ENCODE measurements at places on chromosomes 16 and 17. TPM values are rescaled to one million over a fixed set of nuclear protein-coding genes. Genes with fewer than 3 reads are reported as not detected.

- no peak overlapping the region for H3K4me3 ChIP-seq
- no peaks in the 10 kb centered on the region for H3K27me3 ChIP-seq
- no peak for DNase-seq
- no peak overlapping the region for H3K27ac ChIP-seq
Observed at GRCh38 chr16:88613911-88614817, 24.2 kb upstream of the IL17C start.

DNA sequence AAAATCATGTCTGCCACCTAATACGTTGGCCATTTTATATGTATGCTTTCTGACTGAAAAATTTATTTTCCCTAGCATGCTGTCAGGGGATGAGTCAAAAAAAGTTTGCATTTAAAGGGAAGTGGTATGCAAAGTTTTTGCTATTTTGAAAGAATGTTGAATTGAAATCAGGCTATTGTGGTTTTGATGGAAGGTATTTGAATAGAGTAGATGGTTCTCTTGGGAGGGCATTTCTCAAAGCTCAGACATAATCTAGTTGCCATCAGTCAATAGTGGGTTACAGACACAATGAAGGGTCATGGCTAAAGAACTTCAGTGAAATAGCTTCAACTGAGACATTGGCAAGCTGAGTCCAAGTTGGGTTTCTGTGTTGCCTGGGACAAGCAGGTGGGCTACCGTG, 102.4 kb downstream of the MAP2K6 start:
- H3K27me3 ChIP-seq = no peaks in the 10 kb centered on the region
- no peaks in the 10 kb centered on the region for H3K36me3 ChIP-seq
- no peak overlapping the region for H3K4me3 ChIP-seq
- H3K4me1 ChIP-seq = no peaks in the 10 kb centered on the region

The KRT13 gene
- 29.1 TPM for total RNA-seq

GRCh38 chr17:49364119-49364518, 2.1 kb upstream of the ZNF652 start:
- DNase-seq = no peak
- no peak overlapping the region for H3K4me3 ChIP-seq
- H3K27me3 ChIP-seq = no peaks in the 10 kb centered on the region
- H3K4me1 ChIP-seq = peaks cover 26% of the 10 kb centered on the region
- H3K36me3 ChIP-seq = no peaks in the 10 kb centered on the region

The KCNH4 gene
- 0.16 TPM for total RNA-seq

The SLC4A1 gene
- 0.58 TPM for total RNA-seq

DNA sequence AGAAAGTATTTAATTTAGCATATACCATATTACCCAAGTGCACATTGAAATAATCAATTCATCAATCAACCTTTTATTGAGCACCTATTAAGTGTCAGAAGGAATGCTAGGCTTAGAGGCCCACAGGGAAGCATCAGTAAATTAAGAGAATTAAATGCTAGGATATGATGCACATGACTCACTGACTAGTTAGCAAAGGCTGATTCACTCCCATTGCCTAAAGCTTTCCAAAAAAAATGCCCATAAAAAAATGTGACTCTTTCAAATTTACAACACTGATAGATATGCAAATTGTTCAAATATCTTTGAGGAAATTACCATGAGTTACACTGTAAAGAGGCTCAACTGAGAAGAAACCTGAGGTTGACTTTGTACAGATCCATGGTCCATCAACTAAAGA, 883.3 kb downstream of the CDH11 start:
- no peak overlapping the region for H3K4me3 ChIP-seq
- H3K27ac ChIP-seq = no peak overlapping the region
- no peaks in the 10 kb centered on the region for H3K27me3 ChIP-seq
- no peaks in the 10 kb centered on the region for H3K36me3 ChIP-seq
- DNase-seq = no peak

- H3K4me3 ChIP-seq = no peak overlapping the region
- no peaks in the 10 kb centered on the region for H3K36me3 ChIP-seq
- no peak for DNase-seq
- H3K27me3 ChIP-seq = no peaks in the 10 kb centered on the region
- no peak overlapping the region for H3K27ac ChIP-seq
- no peaks in the 10 kb centered on the region for H3K4me1 ChIP-seq
Observed at GRCh38 chr16:24164416-24164815, 91.7 kb upstream of the CACNG3 start.

The EXOC3L1 gene
- total RNA-seq = 16.9 TPM

DNA sequence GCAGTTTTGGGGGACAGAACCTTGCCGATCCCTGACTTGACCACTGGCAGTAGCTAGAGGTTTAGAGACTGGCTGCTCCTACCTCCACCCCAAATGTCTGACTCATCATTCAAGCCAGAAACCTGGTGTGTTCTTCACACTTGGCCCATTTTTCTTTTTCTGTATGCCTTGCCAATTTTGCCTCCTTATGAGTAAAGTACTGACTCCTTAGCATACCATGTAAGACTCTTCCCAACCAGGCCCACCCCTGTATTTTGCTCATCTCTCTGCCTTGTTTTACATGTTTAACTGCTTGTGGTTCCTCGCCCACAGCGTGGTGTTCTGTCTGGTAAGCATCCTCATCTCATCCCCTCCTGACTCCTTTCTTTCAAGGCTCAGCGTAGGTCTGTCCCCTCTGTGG, 37.9 kb downstream of the NUP88 start:
- no peak overlapping the region for H3K4me3 ChIP-seq
- peaks cover 100% of the 10 kb centered on the region for H3K36me3 ChIP-seq
- H3K27me3 ChIP-seq = no peaks in the 10 kb centered on the region
- no peak overlapping the region for H3K27ac ChIP-seq

DNA sequence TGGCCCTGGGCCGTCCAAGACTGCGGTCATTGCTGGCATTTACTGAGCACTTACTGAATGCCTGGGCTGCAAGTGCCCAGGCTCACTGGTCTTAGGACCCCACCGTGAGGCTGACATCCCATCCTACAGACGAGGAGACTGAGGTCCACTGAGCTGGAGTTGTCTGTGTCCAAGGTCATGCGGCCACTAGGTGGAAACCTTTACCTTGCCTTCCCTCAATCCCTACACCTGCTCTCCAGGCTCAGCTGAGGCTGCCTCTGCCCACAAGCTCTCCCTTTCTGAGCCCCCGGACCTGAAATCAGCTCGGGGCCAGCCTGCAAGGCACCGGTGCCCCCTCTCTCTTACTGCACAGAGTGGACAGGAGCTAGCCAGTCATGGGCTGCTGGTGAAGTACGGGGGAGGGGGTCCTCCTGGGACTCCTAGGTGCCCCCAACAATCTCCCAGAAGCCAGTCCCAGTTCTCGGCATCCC, 1.5 kb downstream of the CASKIN1 start:
- no peak overlapping the region for H3K27ac ChIP-seq
- no peak overlapping the region for H3K4me3 ChIP-seq
- peaks cover 20% of the 10 kb centered on the region for H3K4me1 ChIP-seq

DNA sequence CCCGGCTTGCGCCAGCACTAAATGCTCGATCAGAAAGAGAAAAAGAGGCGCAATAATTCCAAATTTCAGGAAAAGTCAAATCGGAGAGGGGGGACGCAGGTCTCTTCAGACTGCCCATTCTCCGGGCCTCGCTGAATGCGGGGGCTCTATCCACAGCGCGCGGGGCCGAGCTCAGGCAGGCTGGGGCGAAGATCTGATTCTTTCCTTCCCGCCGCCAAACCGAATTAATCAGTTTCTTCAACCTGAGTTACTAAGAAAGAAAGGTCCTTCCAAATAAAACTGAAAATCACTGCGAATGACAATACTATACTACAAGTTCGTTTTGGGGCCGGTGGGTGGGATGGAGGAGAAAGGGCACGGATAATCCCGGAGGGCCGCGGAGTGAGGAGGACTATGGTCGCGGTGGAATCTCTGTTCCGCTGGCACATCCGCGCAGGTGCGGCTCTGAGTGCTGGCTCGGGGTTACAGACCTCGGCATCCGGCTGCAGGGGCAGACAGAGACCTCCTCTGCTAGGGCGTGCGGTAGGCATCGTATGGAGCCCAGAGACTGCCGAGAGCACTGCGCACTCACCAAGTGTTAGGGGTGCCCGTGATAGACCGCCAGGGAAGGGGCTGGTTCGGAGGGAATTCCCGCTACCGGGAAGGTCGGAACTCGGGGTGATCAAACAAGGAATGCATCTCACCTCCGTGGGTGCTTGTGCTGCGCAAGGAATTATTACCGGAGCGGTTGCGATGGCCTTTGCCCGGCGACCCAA, 4.0 kb upstream of the DLX4 start:
- no peak overlapping the region for H3K27ac ChIP-seq
- peaks cover 81% of the 10 kb centered on the region for H3K27me3 ChIP-seq
- no peak for DNase-seq
- peaks cover 6% of the 10 kb centered on the region for H3K4me1 ChIP-seq
- no peaks in the 10 kb centered on the region for H3K36me3 ChIP-seq
- H3K4me3 ChIP-seq = no peak overlapping the region

DNA sequence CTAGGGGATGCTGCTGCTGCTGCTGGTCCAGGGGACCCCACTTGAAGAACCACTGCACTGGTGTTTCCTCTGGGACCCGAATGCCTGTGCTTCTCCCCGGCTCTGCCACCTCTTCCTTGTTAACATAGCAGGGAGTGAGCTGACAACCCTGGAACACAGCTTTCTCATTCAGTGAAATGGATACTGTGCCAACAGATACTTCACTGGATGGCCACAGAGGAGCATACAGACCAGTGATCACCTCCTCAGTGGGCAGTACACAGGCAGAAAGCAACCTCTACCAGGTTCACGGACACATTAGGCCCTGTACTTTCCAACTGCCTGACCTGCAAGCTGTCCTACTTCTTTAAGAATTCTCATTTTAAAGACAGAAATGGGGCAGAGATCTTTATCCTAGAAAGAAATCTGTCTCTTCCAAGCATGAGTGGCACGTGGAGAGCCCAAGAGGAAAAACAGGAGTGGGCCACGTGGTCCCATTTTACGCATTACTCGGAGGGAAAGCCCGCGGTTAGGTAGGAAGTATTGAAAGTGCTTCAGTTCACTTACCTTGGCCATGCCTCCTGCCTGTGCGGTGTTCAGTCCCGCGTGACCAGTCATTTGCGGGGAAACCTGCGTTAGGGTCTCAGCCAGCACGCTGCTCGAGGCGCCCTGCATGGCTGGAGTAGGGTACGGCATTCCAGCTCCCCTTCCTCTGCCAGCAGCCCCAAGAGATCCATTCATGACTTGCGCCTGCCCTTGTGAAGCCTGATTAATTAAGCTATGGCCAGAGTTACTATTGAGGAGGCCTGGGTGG, 30.6 kb downstream of the CREBBP start:
- no peak overlapping the region for H3K27ac ChIP-seq
- no peak for DNase-seq
- H3K4me3 ChIP-seq = no peak overlapping the region

The ELOB gene
- 205 TPM for total RNA-seq

DNA sequence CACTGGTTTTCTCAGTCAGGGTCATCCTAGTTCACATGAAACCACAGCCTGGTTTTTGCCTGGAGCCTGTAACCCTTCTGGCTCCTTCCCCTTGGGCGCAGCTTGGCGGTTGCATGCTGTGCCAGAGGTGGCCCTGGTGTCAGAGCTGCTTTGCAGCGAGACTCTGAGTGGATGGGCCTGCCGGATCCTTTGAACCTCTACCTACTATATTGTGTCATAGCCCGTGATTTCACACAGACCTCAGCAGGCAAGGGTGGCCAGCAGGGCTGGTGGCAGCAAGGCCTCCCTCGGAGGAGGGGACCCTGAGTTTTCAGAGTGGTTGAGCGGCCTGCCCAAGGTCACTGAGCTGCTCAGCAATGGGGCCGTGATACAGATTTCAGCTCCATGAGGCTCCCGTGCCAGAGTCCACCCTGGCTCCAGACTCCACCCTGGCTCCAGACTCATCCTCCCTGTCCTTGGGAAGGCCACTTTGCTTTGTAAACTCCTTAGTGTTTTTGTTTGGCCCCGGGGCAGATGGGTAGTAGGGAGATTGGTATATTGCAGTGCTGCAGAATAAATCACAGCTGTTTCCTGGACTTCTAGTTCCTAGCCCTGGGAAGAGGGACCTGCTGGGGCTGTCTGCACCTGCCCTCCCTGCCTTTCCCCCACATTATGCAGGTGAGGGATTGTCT, 9.7 kb downstream of the MPRIP start:
- H3K4me3 ChIP-seq = no peak overlapping the region
- no peak for DNase-seq

DNA sequence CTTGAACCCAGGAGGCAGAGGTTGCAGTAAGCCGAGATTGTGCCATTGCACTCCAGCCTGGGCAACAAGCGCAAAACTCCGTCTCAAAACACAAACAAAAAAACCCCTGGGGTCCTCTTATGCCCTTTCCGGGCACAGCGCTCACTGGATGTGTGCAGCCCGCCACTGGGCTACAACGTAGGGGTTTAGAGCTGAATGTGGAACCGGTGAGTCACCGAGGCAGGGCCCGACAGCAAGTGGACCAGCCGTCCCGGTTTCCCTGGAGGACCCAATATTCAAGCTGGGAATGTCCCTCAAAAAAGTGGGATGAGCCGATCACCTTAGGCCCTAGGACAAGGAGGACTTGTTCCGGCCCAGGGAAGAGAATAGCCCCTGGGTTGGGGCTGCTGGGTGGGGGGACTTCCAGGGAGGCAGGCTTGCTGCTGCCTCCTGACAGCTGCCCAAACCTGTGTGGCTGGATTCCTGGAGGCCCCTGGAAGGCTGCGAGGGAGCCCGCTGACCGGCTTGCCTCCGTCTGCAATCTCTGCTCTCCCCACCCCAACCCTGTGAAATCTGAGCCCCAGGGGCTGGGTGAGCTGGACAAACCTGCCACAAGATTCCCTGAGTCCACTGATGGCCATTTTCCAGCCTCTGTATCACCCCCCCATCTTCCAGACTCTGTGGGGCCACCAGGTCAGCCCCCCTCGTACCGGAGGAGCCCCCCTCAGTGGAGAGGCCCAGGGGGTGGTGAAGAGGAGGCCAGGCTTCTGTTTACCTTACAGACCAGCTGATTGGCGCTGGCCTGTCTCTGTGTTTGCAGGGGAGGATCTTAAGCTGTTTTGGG, 2.9 kb upstream of the CLDN9 start:
- H3K27ac ChIP-seq = peak overlapping the region; percentile 89
- H3K27me3 ChIP-seq = peaks cover 95% of the 10 kb centered on the region
- H3K4me3 ChIP-seq = no peak overlapping the region

GRCh38 chr16:2236337-2237101, at the start of gene DNASE1L2:
Gene DNASE1L2, plus strand, starts transcription at chr16:2236444. Its CDS starts 373 bp downstream, at chr16:2236817.
- H3K27me3 ChIP-seq = peaks cover 16% of the 10 kb centered on the region
- peak within 1 kb of the TSS; percentile 7 for H3K4me3 ChIP-seq

The NACA2 gene
- not detected for total RNA-seq

DNA sequence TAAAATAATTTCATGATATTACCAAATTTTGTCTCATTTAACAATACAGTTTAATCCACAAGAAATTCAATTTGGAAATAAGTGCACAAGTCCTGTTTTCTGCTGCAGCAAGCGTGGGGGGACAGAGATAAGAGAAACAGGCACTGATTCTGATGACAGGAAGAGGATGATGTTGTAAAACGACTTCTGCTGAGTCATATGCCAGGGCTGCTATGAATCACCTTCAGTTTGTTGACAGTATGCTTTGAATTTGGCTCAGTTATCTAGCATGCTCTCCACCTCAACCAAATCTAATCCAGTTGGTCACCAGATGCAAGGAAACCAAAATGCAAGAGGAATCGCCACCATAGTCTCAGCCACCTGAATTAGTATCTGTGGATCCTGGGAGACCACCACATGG, 244.1 kb upstream of the MON1B start:
- no peak overlapping the region for H3K27ac ChIP-seq
- no peak for DNase-seq
- H3K4me1 ChIP-seq = no peaks in the 10 kb centered on the region
- H3K36me3 ChIP-seq = no peaks in the 10 kb centered on the region
- H3K27me3 ChIP-seq = no peaks in the 10 kb centered on the region
- no peak overlapping the region for H3K4me3 ChIP-seq

GRCh38 chr16:85612191-85612800, 826 bp upstream of the GSE1 start:
- DNase-seq = peak; percentile 91
- H3K27me3 ChIP-seq = no peaks in the 10 kb centered on the region
- H3K4me3 ChIP-seq = peak overlapping the region; percentile 63
- no peaks in the 10 kb centered on the region for H3K36me3 ChIP-seq

The SLFN11 gene
- total RNA-seq = 92.7 TPM

Measured in left lung (tissue), 14 donors.